Mesothelial cell of epicardium (in vitro differentiated cells): ENCODE measurements at places on chromosomes 16 and 17. TPM values are rescaled to one million over a fixed set of nuclear protein-coding genes. Genes with fewer than 3 reads are reported as not detected.

Gene KRT39
- total RNA-seq, result not detected in 3 replicates

- no peak for DNase-seq
Measured at GRCh38 chr17:57704448-57704847, 40.7 kb downstream of the CCDC182 start.

GRCh38 chr16:14302399-14303181 is 231.5 kb downstream of the MRTFB start:
- peak; percentile 57 for DNase-seq

GRCh38 chr16:51734220-51734619 is 583.1 kb upstream of the SALL1 start:
- DNase-seq, result no peak

DNA sequence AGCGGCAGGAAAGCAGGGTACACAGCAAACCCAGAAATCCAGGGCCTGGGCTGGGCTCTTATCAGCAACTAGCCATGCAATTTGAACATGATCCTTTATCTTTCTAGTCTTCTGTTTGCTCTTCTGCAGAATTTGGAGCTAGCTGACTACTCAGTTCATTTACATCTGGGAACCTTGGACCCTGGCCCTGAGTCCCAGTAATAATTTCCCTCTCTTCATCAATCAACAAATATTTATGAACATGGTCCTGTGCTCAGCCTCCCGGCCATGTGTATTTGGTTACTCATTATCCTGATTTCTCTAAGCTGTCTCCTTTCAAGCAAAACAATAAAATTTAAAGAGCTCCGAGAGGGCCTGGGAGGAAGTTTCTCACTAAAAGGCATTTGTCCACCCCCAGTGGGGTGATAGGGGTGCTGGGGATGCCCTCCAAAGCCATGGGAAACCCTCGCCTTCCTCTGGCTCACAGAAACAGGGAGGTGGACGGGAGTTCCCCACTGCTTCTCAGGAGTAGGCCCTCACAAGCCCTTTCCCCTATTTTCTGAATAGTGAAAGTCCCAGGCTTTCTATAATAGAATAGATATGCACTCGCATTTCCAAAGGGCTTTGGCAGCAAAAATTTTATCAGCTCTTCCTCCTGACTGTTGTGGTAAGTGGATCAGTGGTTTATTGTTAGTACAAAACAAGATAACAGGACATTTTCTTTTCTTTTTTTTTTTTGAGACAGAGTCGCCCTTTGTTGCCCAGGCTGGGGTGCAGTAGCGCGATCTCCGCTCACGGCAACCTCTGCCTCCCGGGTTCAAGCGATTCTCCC is 6.9 kb upstream of the WDR59 start:
- DNase-seq, result no peak

Gene RCVRN
- total RNA-seq, result 1.2 to 1.8 TPM (median 1.3 TPM) in 3 replicates

DNA sequence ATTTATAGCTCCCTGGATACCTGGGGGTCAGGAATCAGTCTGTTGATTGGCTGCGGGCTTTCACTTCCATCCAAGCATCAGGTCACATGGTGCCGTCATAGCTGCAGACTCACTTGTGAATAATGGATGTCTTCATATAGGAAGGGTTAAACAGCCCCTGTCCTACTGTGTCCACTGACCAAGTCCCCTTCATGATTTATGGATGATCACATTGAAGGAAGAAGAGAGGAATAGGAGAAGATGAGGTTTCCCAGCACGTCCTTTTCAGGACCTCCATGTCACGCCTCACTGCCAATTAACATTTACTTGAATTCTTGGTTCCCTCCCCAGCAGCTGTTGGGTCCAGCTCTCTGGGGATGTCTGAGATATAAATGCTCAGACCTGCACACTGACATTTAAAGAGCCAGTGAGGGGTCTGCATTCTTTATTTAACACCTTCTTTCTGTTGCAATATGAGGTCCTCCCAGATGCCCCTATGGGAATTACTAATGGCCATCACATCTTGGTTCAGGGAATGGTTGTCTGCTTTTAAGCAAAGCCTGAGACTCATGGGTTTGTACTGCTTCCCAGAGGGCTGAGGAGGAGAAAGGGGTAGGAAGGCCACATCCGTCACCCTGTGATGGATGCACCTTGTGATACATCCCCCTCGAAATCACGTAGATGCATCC is 230.6 kb upstream of the HSBP1 start:
- DNase-seq, result no peak

Gene KRT27
- total RNA-seq, result not detected in 3 replicates

- DNase-seq, result no peak
Measured at GRCh38 chr16:12188935-12189249, 212.4 kb downstream of the SNX29 start.

- no peak for DNase-seq
Measured at GRCh38 chr16:61814726-61815347, 221.4 kb downstream of the CDH8 start.

Gene SKAP1
- 3.4 to 4.3 TPM (median 3.4 TPM) in 3 replicates for total RNA-seq

GRCh38 chr16:9610727-9611126 is 519.3 kb downstream of the HAPSTR1 start:
- DNase-seq, result no peak

Gene YBX2
- total RNA-seq, result 1.9 to 3.3 TPM (median 2.2 TPM) in 3 replicates

Gene PPP1R9B
- 56.4 to 58.6 TPM (median 56.6 TPM) in 3 replicates for total RNA-seq
